ENCODE measurements at places on chromosomes 1 and 21. TPM values are rescaled to one million over a fixed set of nuclear protein-coding genes. Genes with fewer than 3 reads are reported as not detected.

GRCh38 chr21:24183077-24183476, 1424.2 kb downstream of the MRPL39 start:
- DNase-seq: no peak

GRCh38 chr1:29517251-29518086, 281.1 kb downstream of the PTPRU start:
- DNase-seq: peak; percentile 35

DNA sequence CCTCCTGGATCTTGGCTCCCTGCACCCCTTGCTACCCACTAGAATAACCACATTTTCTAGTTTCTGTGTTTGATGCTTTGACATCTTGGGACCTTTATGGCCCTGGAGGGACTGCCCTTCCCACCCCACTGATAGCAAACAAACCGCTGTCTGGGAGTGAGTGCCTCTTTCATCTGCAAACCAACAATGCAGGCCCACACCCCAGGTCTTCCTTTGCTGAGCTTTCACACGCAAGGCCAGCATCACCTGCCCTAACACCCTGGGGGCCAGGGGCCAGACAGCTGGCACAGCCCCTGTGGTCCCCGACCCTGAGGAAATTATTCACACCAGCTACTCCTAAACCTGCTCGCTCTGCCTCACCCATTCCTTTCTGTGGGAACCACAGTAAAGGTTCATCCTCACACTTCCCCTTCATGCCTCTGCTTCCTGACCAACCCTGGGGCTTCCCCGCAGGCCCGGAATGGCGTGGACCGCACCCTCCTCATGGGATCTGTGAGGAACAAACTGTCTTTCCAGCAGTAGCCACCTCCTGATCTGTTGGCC, 15.4 kb downstream of the SLC2A7 start:
- no peak for DNase-seq

GRCh38 chr1:193143285-193143684, 21.5 kb downstream of the CDC73 start:
- DNase-seq: no peak

DNA sequence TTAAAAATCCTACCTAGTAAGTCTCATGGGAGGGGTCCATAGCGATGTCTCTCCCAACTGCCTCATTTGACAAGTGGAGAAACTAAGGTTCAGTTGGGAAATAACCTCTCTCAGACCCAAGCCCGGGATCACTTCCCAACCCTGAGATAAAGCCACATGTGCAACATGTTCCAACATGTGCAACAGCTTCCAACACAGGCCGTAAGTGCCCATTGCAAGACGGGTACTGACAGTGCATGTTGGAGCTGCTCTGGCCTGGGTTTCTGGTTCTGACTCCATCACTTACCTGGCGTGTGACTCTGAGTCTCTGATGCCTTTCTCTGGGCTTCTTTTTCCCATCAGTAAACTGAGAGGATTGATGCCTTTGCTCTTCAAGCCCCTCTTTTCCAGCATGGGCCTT, 38.0 kb upstream of the FOXO6 start:
- DNase-seq: no peak

- DNase-seq: no peak
These were observed 206.0 kb downstream of the CAMTA1 start for GRCh38 chr1:6991266-6991665.

DNA sequence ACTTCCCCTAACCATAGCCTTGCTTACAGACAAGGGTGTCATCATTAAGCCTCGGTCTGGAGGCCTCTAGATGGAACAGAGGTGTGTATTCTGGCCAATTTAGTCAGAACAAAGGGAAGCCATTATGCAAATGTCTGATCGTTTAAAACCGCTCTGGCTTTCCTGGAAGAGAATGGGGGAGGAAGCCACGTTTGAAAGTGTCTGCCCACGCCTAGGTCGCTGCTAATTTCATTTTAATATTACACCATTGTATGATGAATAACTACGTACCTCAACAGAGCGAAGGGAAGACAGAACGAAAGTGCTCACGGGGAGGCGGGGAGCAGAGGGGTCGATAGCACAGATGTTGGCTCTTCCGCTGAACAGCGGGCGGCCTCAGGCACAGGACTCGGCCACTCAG, 41.1 kb upstream of the CSF3R start:
- DNase-seq: no peak

DNA sequence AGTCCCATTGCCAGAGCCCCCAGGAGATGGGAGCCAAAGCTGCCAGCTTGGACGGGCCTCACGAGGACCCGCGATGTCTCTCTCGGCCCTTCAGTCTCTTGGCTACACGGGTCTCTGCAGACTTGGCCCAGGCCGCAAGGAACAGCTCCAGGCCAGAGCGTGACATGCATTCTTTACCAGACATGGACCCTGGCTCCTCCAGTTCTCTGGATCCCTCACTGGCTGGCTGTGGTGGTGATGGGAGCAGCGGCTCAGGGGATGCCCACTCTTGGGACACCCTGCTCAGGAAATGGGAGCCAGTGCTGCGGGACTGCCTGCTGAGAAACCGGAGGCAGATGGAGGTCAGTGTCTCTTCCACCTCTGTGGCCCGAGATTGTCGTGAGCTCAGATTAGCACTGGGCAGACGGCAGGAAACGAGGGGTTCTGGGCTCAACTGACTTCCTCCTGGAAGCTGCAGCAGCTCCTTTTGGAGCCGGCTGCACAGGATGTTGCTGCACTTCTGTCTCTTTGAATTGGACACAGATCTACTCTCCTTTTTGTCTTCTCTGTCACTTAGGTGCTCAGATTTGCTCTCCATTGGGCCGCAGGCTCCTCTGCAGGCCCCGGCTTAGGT, 68.0 kb downstream of the DISC1 start:
- DNase-seq: no peak

Gene NFIA
- total RNA-seq: 45.6 TPM

Gene MCOLN2
- total RNA-seq: 0.72 TPM

Gene FCRL6
- total RNA-seq: not detected
